ENCODE measurements at places on chromosomes 12 and 14. TPM values are rescaled to one million over a fixed set of nuclear protein-coding genes. Genes with fewer than 3 reads are reported as not detected.

DNA sequence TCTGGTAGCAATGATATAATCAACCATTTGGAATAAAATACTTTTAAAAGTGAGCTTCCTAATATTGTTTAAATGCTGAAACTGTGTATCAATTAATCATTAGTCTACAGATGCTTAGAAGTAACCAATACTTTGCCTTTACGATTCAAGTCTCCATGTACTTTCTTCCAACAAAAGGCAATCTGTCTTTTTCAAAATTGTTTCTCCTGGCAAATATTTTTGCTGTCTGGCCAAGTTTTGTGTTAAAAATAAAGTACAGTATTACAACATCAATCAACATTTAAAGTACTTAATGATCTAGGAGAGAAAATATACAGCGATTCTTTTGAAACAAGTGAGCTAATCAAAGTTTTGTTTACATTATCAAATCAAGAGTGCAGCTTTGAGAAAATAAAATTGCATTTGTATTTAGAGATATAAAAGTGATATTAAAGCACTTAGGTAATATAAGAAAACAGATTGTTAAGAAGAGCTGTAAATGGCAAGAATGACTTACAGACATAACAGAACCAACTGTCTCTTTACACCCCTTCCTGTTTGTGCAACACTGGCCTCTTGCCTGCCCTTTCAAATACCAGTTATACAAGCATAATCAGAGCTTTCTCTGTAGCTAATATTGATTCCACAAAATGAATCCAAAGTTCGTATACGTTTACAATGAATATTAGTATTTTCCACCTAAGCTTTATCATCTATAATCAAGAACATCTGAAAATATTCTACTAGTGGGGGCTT, 38.2 kb upstream of the FBLN5 start:
- DNase-seq, result no peak

SLC7A7 gene
- total RNA-seq, result 0.55 TPM

- no peak for DNase-seq
These were observed 130.3 kb downstream of the NDUFA12 start for GRCh38 chr12:94872971-94873733.

KCNK13 gene
- total RNA-seq, result not detected

GRCh38 chr12:15005064-15005463, 32.2 kb downstream of the PDE6H start:
- DNase-seq, result no peak

DNA sequence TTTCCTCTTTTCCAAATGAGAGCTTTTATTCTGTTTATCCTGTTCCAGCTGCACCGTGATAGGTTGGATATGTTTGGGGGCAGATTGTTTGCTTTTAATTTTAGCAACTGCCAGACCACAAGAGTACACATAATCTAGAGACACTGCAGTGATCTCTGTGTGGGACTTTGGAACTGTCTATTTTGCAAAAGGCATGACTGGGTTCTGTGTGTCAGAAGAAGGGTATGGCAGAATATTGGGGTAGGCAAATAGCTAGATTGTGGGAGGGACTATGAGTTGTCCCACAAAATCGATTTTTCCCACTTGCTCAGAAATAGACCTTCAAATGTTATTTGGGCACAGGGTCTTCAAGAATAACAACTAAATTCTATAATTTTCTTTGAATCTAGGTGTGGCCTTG, 275.9 kb upstream of the KITLG start:
- no peak for DNase-seq

DNA sequence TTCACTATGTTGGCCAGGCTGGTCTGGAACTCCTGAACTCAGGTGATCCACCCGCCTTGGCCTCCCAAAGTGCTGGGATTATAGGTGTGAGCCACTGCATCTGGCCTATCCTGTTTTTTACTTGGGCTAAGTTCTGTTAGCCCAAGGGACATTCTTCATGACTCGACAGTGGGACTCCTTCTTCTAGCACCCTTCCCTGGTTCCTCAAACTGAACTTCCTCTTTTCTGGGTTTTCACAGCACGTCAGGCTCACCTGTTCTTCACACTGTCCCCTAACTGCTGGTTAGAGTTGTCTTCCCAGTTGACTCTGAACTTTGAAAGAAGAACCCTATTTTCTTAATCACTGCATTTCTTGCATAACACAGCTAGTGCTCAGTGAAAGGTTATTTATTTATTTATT, 22.5 kb downstream of the CABP1 start:
- DNase-seq, result no peak

DNA sequence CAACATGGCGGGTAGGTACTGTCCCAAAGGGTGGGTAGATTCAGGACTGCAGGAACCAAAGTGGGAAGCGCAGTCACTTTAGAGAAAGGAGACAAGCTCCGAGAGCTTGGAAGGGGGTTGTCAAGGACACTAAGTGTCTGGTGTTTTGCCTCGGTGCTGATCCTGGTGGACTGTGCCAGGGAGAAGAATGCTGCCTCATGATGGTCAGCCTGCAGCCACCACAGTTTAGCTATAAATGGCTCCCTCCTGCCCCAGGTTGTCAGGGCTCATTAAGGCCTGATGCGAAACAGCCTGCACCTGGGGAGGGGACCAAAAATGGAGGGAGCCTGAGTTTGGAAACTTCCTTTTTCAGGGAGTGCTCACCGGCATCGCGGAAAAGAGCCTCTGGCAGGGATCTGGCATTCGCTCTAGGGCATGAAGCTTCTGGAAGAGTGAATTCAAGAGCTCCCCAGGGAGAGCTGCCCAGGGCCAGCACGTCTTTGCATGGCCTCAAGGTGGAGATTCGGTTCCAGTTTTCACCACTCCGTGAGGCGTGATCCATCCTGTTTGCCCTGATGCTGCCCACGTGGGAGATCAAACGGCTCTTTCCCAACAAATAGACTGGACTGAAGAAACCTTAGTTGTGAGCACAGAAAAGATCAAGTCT, 164.0 kb downstream of the FOXN3 start:
- no peak for DNase-seq

DNA sequence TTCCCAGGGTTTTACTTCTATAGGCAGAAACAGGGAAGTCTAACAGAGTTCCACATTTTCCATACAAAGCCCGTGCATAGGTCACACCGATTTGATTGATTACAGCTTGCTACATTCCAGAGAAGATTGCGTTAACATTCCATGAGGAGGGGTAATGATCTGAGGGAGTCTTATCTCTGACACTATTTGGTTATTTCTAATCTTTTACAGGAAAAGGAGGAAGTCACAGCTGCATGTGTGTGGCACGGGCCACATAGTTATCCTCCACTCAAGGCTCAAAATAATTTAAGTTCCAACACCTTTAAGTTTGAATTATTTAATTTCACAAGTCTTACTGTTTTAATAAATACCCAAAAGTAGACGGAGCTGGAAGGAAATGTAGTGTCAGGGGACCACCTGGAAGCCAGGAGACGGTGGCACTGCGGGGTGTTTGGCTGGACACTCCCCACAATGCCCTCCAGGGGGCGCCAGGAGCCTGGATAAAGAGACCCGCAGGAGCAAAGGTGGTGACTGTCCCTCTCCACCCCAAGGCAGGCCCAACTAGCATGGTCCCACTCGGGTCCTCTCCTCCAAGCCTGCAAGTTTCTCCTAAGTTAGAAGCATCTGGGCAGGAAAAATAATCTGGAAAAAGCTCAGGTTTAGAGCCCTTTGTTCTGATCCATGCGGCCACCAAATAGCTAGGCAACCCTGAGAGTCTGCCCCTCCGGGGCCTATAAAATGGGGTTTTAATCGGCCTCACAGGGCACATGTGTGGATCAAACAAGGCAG, 20.2 kb downstream of the KRT8 start:
- DNase-seq, result peak; percentile 76

ACTN1 gene
- 36.8 TPM for total RNA-seq

CYP27B1 gene
- total RNA-seq, result 1.7 TPM

GRCh38 chr14:61656341-61656740, 39.0 kb upstream of the HIF1A start:
- DNase-seq, result no peak

All from T-helper 17 cell (primary cell).